Stimulated activated CD4-positive, alpha-beta T cell treated with anti-CD3 and anti-CD28 coated beads, Interleukin-15, amount 100 ng/mL, for 1 hour (primary cell): ENCODE measurements at places on chromosomes 4 and X.

GRCh38 chr4:126916626-126917140 lies 716.1 kb upstream of the INTU start:
- no peak for DNase-seq

DNA sequence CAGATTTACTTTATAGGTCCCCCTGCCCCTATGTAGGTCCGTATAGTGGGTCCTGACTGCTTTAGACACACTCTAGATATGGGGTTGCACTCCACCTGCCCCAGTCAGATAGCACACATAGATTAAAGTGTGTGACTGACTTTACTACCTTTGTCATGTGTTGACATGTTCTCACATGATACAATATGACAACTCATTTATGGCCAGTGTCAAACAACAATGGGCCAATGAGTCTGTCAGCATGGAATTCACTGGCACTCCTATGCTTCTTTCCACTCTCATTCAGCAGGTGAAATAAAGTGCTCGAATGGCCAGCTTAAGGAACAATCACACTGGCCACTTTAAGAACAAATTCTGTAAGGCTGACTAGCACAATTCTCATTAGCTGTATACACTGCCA lies 23.8 kb upstream of the FMR1NB start:
- no peak for DNase-seq

DNA sequence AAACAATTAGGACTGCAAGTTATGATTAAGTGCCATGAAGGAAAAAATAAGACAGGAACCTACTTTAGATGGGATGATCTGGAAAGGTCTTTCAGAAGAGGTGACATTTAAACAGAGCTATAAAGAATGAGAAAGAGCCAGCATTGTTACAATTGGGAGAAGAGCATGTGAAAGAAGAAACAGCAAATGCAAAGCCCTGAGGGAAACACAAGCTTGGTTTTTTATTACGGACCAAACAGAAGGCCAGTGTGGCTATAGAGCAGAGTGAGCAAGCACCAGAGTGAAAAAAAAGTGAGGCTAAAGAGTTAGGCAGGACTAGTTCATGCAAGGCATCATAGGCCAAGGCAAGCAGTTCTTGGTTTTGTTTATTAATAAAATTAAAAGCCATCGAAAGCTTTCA lies 175.6 kb downstream of the RBMX2 start:
- DNase-seq: no peak

GRCh38 chrX:45667666-45668065 lies 467.0 kb upstream of the DIPK2B start:
- no peak for DNase-seq

- no peak for DNase-seq
These were observed 50.0 kb upstream of the TRIM2 start for GRCh38 chr4:153154007-153154975.

GRCh38 chrX:101263766-101264165 lies 27.4 kb downstream of the TAF7L start:
- DNase-seq: no peak

DNA sequence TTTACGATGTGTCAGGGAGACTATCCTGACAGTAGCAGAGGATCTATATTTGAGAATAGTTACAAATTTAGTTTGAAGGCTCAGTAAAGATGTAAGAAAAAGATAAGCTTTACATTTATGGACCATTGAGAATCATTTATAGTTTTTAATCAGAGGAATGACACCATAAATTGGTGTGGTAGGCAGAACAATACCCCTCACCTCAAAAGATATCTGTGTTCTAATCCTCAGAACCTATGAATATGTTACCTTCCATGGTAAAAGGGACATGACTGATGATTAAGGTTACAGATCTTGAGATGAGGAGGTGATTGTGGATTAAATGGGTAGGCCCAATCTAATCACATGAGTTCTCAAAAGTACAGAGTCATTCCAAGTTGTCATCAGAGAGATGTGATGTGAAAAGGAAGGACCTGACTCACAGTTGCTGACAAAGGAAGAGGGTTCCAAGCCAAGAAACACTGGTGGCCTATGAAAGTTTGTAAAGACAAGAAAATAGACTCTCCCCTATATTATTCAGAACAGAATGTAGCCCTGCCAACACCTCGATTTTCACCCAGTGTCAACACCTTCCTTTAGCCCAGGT lies 27.0 kb downstream of the EREG start:
- no peak for DNase-seq

DNA sequence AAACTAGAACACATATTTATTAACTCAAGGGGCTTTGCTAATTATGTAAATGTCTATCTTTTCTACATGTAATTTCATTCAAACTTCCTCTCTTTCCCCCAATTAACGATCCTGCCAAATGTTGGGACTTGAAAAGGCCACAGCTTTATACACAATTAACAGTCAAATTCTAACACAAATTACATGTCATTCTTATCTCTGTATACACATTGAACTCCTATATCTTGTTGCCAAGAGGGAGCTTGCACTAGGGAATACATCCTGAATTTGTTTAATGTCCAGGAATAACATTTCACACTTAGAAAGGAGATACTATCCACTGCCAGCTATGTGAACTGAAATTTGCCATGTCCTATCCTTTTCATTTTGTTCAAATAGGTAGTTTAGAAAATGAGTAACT lies 38.9 kb upstream of the MAB21L2 start:
- no peak for DNase-seq

- DNase-seq: no peak
These were observed 6.6 kb downstream of the CCNG2 start for GRCh38 chr4:77163641-77164040.

DNA sequence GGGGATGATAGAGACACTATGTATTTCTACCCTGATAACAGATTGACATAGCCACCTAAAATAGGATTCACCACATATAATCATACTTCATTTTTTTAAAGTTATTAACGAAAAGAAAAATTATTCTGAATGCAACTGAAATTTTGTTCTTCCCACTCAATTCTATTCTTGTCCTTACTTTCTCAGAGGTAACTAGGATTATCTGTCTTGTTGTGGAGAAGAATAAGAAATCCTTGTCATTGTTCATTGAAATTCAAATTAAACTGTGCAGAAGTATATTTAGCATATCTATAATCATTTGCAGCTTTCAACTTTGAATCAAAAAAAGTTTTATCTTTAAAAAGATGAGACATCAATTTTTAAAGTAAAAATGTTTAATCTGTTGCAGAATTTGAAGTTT lies 40.4 kb upstream of the PRR27 start:
- no peak for DNase-seq

DNA sequence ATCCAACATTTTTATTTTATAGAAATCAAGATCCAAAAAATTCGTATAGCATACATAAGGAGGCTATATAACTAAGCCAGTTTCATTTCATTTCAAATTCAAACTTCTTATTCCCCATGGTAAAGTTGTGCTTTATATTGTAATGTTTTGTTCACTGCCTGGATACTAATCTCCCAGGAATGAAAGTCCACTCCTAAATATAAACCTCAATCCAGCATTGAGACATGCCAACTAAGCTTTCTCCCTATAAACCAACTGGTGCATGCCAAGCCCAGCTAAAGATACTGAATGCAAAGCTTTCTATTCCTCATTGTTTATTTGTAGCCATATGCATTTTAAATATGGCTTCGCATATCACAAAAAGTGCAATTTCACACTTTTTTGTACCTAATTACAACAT lies 63.8 kb upstream of the INPP4B start:
- DNase-seq: no peak

DNA sequence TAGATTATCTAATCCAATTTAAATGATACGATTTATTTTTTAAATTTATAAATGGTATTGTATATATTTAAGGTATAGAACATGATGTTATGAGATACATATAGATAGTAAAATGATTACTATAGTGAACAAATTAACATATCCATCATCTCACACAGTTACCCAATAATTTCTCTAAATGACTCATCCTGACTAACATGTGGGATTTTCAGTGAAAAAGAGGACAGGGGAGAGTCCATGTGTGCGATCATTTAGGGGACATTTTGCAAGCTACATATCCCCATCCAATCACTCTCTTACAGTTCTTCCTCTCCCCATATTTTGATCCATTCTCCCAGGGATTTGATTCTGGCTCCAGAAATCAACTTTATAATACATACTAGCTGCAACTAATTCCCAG lies 88.2 kb downstream of the ABCB7 start:
- no peak for DNase-seq

DNA sequence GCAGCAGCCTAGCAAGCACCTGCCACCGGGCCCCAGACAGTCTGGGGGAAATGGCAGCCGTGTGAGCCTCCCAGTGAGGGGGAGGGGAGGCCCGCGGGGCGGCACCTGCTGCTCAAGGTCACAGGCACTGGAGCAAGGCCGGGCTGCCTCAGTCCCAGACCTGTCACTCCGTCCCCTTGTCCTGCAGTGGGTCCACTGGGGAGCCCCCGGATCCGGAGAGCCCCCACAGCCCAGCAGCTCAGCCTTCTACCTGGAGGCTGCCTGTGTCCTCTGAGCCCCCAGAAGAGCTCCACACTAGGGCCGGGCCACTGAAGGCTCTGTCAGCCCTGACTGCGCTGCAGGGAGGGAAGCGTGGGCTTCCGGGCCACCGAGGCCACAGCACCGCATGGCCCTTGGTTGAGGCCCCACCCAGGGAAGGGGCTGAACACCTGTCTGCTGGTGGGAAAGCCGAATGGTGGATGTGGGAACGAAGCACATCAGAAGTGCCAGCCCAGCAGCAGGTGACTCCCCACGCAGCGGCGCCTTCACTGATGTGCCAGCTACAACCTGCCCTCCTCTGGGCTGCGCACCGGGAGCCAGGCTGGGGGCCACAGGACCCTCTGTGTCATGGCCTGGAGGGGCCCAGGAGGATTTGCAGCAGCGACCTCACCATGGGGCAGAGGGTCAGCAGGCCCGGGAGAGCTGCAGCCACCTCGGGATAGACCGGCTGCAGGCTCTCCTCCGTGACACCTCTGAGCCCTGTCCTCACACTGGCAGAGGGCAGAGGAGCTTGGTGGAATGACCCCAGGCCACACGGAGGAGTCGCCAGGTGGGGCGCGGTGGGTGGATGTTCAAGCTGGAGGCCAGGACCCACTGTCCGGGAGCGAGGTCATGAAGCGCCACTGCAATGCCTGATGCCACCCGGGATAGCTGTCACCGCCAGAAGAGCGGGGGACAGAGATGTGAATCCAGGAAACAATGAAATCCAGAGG lies 35.0 kb upstream of the MXD4 start:
- DNase-seq: no peak

DNA sequence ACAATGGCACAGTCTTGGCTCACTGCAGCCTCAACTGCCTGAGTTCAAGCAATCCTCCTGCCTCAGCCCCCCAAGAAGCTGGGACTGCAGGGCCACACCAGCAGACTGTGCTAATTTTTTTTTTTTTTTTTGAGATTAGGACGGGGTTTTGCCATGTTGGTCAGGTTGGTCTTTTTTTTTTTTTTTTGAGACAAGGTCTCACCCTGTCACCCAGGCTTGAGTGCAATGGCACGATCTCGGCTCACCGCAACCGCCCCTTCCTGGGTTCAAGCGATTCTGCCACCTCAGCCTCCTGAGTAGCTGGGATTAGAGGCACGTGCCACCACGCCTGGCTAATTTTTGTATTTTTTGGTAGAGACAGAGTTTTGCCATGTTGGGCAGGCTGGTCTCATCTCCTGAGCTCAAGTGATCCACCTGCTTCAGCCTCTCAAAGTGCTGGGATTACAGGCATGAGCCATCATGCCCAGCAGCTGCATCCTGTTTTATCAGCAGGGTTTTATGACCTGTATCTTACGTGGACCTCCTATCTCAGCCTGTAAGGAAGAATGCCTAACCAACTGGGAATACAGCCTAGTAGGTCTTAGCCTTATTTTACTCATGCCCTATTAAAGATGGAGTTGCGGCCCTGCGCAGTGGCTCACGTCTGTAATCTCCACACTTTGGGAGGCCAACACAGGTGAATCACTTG lies 13.2 kb upstream of the MRPL1 start:
- no peak for DNase-seq

DNA sequence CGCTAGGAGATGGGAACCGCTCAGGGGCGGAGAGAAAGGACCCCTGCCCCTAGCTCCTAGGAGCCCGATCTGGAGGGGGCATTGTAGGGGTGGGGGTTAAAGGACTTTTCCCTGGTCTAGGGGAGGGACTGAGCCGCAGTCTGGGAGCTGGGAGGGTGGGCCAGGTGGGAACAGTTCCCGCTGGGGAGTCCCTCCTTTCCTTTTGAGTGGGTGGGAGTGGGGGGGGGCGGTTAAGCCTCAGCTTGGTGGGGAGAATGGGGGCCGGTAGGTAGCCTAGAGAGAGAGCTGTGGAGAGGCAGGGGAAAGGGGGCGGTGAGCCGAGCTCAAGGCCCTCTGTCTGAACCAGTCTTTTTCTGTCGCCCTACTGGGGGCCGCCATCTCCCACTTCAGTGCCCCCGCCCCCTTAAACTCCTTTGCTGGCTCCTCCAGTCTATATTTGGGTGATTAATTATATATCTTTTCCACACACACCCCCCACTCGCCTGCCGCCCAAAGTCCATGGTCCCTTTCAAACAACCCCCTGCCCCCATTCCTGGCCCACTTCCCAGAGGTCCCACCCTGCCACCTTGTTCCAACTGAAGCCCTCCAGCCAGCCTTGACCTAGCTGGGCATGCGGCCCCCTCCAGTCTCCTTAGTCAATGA lies 822 bp downstream of the ZNF275 start:
- DNase-seq: no peak

- no peak for DNase-seq
These were observed 19.5 kb downstream of the NSUN7 start for GRCh38 chr4:40769266-40769665.

DNA sequence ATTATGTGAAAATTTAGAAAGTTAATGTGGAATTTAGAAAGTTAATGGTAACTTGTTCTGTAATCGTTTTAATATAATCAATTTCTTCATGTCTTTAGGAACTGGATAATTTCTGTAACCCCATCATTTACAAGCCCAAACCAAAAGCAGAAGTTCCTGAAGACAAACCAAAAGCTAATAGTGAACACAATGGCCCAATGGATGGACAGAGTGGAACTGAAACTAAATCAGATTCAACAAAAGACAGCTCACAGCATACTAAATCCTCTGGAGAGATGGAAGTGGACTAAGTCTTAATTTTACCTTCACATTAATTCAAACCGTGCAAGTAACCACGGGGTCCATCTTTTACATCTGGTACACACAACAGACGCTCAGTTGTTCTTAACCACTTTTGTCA lies 48.1 kb upstream of the PLK4 start:
- DNase-seq: no peak

DNA sequence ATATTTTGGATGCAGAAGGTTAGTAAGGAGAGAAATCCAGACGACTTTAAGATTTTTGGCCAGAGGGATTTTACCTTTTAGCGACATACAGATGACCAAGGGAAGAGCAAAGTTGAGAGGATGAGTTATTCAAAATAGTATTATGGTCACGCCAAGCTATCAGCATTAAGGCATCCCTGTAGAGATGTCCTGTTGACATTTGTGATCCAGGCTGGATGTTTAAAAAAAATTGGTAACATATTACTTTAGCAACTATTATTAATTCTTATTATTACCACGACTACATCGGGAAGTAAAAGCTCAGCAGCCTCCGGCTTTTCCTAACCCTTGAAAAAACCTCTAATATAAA lies 562 bp upstream of the OSTC start:
- no peak for DNase-seq

DNA sequence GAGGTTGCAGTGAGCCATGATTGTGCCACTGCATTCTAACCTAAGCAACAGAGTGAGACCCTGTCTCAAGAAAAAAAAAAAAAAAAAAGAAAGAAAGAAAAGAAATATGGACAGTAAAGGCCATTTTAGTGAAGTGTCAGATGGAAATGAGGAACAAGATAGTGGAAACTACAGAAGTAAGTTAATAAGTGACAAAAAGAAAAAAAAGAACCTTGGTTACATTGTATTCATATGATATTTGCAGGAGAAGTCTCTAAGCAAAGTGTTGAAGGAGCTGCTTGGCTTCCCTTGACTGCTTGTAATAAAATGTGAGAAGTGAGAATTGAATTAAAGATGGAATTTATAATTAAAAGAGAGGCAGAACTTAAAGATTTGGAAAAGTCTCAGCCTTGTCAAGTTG lies 73.2 kb downstream of the HOPX start:
- DNase-seq: no peak
